ENCODE measurements at places on chromosomes 6 and 20. TPM values are rescaled to one million over a fixed set of nuclear protein-coding genes. Genes with fewer than 3 reads are reported as not detected.

DNA sequence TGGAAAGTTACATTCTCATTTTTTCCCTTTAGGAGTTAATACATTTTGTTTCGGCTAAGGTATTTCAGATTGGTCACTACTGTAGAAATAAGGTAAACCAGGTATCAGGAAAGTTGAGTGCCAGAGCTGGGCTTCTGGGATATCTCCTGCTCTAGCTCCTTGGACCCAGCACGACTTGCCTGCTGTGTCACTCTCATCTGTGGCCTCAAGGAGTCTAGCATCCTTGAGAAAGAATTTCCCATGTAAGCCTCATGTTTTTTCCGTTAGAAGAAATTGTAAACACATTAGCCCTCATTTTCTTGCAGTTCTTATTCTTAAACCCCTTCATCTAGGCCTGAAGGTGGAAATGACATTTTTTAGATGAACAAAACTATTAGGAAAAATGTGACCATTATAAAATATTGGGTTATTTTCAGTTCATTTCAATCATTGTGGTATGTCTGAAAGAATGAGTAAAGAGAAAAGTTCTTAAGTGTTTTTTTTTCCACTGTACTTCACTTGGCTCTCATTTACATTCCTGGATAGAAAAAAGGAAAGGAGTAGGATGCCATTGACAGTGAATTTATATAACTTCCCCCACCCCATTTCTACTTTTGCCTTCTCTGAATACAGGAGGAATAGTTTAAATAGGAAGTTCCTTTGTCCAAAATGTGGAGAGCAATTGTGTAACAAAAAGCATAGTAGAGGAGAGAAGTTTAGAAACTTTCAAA lies 46.7 kb downstream of the CD2AP start:
- no peak for DNase-seq

Gene STX7
- 55.8 TPM for total RNA-seq

- no peak for DNase-seq
Measured at GRCh38 chr20:38202982-38203293, 37.9 kb upstream of the TGM2 start.

Gene CAGE1
- not detected for total RNA-seq

GRCh38 chr6:44169154-44169553 lies 10.5 kb downstream of the CAPN11 start:
- DNase-seq = no peak

Gene SLC44A4
- not detected for total RNA-seq

DNA sequence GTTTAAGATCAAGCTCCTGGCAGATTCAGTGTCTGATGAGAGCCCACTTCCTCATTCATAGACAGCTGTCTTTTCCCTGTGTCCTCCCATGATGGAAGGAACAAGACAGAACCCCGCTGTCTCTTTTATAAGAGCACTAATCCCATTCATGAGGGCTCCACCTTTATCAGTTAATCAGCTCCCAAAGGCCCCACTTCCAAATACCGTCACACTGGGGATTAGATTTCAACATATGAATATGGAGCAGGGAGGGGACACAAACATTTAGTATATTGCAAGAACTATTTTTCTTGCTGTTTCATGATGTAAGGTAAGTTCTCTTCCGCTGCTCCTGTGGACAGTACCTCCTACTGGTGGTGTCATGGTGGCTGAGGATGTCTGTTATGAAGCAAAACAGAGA lies 158.3 kb upstream of the IRAK1BP1 start:
- no peak for DNase-seq

Gene LPA
- total RNA-seq = not detected

Gene ADGRG6
- total RNA-seq = 7.6 TPM

DNA sequence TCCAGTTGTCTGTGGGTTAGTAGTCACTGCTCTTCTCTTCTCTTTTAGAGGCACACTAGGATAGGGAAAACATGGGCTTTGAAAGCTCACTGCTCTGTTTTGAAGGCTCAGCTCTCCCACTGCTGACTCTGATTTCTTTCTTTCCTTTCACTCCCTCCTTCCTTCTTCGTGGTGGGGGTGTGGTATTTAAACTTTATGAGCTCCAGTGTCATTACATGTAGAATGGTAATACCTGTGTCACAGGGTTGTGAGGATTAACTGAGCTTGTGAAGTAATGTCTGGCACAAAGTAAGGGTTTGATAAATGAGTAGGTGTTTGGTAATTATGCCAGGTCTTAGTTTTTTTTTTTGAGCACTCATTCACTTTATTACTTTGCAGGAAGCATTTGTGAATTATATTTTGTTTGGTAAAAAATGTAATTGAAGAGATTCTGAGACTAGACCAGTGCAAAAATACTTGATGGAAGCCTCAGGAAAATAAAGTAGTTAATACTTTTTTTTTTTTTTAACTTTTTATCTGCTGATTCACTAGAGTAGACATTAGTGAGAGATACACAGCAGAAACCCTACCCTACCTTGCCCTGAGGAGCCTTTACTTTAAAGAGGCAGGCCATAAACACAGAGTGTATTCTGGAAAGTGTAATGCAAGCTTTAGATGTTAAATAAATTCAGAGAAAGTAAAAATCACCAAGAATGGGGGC lies 17.3 kb downstream of the SMAP1 start:
- no peak for DNase-seq

GRCh38 chr20:61891916-61892649 lies 173.6 kb downstream of the TAF4 start:
- no peak for DNase-seq

Gene MYMX
- total RNA-seq = not detected

DNA sequence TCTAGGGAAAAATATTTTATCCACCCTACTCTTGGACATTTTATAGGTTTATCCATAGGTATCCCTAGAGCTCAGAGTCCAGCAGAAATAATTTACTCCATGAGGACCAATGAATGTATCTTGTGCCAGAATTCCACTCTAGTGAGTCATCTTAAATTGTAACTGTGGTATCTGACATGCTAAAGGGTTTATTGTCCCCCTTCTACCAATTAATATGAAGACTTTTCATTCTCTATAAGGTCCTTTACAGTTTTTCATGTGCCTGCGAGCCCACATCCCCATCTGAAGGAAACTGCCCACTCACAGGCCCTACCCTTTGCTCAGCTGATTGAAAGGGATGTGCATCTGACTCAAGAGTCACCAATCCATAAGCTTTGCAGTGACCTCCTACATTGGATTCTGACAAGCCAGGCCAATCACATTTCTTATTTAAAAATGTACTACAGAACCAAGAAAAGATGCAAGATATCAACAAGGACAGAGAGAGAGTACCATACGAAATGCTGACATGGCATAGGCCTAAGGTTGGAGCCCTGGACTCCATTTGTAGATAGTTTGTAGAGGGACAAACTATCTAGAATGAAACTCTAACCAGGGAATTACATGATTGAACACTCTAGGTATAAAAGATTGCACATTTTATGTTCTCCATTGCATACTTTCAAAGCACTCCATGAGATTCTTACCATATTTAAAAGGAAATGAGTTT lies 93.4 kb upstream of the DEFB112 start:
- no peak for DNase-seq

Gene CGA
- total RNA-seq = not detected

- no peak for DNase-seq
Measured at GRCh38 chr6:1383729-1384548, 5.4 kb upstream of the FOXF2 start.

Gene BMP6
- 10.0 TPM for total RNA-seq

Gene SLC17A2
- not detected for total RNA-seq

- no peak for DNase-seq
Measured at GRCh38 chr6:149445095-149445466, 39.7 kb downstream of the ZC3H12D start.

Gene ACAT2
- total RNA-seq = 8.9 TPM
